ENCODE measurements at places on chromosomes 16 and 17. TPM values are rescaled to one million over a fixed set of nuclear protein-coding genes. Genes with fewer than 3 reads are reported as not detected.

Gene CETP
- total RNA-seq, result not detected

Gene BICDL2
- total RNA-seq, result 0.26 TPM

Gene CTRB1
- not detected for total RNA-seq

Gene CEP295NL
- 1.8 TPM for total RNA-seq

Gene NECAB2
- 1.1 TPM for total RNA-seq

Gene GDPD3
- total RNA-seq, result not detected

Gene ERN2
- 0.59 TPM for total RNA-seq

Gene NAGS
- 9.7 TPM for total RNA-seq

Gene PRR35
- total RNA-seq, result not detected

Measured in uterus (tissue), 4 donors.